ENCODE measurements at places on chromosomes 5 and 9.

- DNase-seq = no peak
Measured at GRCh38 chr5:31196309-31196708, 2.8 kb downstream of the CDH6 start.

- no peak for DNase-seq
Measured at GRCh38 chr9:125075997-125076396, 67.3 kb downstream of the SCAI start.

DNA sequence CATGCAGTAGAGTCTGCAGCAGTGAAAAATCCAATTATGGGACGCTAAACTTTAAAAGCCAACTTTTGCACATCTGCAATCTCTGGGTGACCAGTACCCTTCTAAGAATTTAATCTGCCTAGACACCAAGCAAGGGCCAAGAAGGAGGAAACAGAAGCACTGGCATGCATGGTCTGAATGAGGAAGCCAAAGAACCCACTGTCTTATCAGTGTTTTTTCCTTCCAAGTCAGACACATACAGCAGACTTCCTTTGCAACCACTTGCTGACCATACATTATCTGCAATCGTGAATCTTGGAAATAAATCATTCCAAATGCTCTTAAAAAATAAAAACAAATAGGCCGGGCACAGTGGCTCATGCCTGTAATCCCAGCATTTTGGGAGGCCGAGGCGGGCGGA, 65.9 kb downstream of the DEPDC1B start:
- no peak for DNase-seq

GRCh38 chr9:121996783-121997182, 96.3 kb downstream of the TTLL11 start:
- peak; percentile 52 for DNase-seq

- peak; percentile 34 for DNase-seq
Measured at GRCh38 chr5:125125031-125125823, 378.8 kb upstream of the ZNF608 start.

- no peak for DNase-seq
Measured at GRCh38 chr9:17905781-17906175, 326.9 kb downstream of the SH3GL2 start.

GRCh38 chr9:91726406-91727100, 223.5 kb downstream of the ROR2 start:
- no peak for DNase-seq

- no peak for DNase-seq
Measured at GRCh38 chr5:179780362-179780761, 13.4 kb upstream of the LTC4S start.

DNA sequence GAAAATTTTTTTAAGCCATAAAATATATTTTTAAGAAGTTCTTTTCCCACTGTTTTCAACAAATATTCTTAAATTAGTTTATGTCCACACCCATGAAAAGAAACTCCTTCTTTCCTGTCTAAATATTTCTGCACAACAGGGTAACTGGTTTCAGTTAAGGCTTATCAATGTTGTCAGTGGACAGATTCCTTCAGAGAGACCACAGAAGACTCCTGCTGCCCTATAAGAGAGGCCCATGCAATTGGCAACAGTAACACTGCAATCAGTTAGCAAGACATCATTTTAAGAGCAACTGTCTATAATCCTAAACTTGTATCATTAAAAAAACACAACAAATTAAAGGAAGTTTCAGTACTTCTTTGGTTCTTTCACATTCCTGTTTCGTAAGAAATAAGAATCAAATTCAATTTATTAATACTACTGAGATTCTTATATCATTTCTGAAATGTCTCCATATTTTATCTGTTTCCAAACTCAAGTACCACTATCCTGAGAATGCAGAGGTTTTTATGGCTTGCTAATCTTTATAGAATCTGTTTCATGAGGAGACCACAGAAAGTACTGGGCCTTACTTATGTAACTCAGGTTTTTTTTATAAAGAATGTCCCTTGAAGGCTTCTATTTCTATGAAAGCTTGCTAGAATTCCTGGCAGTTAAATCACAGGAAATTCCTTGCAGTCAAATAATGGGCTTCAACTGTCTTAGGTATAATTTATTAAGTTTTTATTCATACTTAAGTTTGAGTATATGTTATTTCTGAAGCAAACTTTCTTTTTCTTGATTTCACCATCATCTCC, 240.2 kb downstream of the RFX3 start:
- no peak for DNase-seq

DNA sequence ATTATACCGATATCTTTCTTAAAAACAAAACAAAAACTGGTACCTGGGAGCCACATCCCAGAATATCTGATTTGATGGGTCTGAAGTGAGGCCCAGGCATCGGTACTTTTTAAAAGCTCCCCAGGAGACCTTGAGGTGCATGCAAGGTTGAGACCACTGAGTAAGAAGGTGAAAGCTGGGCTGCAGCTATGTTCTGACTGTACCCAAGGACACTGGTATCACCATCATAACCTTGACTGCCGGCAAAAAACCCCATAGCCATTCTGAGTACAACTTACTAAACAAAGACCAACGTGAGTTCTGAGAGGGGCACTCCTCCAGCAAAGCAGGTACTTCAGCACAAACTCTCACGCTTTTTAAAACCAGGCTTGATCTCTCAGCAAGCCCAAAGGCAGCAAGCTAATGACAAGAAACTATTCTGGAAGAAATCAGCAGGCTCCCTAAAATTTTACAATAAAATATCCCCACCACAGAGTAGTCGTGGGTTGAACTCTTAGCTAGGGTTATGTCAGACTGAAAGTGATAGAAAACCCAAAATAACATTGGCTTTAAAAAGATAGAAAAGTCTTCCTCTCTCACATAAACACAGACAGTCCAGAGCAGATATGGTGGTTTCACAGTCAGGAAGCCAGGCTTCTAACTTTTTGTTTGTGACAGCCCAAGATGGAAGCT, 263.9 kb downstream of the SAXO1 start:
- DNase-seq = no peak

- no peak for DNase-seq
Measured at GRCh38 chr9:95026148-95026524, 291.4 kb downstream of the FANCC start.

DNA sequence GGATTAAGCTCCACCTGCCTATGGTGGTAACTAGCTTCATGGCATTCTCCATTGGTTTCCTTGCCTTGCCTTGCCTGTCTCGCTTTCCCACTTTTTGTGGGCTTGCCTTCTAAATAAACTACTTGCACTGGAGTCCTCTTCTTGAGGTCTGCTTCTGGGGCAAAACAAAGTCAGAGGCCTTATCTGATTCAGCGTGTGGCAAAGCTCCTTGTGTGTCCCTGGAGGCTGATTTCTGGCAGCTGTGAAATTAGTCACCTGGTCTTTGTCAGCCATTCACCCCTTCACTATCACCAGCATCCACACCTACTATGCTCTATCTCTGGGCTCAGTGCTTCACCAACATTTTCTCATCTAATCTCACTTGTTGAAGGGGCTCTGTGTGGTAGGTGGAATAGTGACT, 176.2 kb downstream of the SEC61B start:
- no peak for DNase-seq

GRCh38 chr9:21205204-21205603, 1.7 kb downstream of the IFNA10 start:
- no peak for DNase-seq

GRCh38 chr9:112905084-112905483, 14.4 kb upstream of the SLC46A2 start:
- no peak for DNase-seq

- no peak for DNase-seq
Measured at GRCh38 chr5:50969151-50970031, 303.0 kb downstream of the PARP8 start.

- no peak for DNase-seq
Measured at GRCh38 chr5:88736494-88736893, 146.5 kb downstream of the MEF2C start.

DNA sequence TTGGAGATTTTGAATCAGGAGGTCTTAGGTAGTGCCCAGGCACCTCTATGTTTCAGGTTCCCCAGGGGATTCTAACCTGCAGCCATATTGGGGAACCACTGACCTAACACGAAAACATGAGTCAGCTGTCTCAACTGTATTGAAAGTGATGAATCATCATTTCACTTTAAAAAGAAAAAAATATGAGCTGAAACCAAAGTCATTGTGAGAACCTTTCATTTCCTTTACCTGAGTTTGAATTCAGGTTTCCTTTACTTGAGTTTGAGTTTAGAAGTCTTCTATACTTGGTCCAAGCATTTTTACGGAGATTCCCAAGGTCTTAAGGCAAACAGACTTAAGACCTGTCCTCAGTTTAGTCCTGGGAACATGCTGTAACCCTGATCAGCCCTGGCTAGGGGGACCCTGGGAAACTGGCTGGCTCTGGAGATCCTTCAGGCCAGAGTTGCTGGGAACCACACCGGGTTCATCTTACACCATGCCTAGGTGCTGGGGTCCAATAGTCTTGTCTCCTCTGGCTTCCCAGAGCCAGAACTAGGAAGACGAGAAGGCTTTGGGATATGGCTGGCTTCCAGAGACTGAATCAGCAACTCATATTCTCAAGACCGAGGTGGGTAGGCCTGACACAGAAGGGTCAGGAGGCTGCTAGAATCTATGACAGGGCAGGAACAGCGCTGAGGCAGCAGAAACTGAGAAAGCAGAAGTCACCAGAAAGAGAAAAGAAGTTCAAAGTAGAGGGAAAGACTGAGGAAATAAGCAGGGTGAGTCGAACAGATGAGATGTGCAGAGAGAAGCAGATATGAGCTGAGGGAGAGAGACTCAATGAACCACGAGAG, 16.4 kb upstream of the PDCD1LG2 start:
- no peak for DNase-seq

DNA sequence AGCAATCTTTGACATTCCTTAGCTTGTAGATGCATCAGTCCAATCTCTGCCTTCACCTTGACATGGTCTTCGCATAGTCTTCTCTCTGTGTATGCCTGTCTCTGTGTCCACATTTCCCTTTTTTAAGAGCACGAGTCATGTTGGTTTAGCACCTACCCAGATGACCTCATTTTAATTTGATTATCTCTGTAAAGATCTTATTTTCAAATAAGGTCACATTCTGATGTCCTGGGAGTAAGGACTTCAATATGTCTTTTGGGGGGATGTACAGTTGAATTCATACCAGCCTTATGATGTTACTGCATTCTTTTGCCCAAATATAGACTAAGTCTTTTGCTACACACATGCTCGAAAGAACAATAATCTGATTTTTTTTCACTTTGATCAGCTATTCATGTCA, 6.9 kb downstream of the KCTD16 start:
- DNase-seq = no peak

DNA sequence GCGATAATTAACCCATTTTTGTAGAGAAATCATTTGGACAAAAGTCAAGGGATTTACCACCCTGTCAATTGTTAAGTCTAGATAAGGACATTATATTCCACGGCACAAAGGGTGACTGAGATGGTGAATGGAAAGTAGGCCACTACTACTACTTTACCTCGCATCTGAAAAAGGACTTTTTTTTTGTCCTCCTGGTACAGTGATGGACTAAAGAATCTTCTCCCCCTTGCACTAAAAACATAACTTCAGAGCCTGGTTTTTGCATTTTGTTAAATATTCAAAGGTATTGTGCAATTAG, 147.5 kb downstream of the EBF1 start:
- DNase-seq = no peak

GRCh38 chr9:135267191-135267809, 179.8 kb downstream of the OLFM1 start:
- no peak for DNase-seq

GRCh38 chr5:126339215-126339805, 83.9 kb upstream of the GRAMD2B start:
- peak; percentile 36 for DNase-seq

DNA sequence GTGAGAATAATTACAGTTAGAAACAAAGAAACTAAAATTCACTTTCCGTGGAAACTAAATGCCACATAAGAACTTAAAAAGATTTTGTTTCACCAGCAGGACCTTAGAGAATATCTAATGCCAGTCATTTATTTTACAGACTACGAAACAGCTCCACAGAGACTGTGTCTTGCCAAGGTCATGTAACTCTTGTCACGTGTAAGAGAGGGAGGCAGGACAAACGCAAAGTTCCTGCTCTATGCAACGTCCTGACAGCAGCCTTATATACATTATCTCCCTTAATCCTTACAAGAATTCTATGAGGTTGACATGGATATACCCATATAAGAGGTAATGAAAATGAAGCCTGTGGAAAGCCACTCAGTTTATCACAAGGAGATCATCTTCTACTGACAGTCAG, 39.4 kb downstream of the CTNNAL1 start:
- no peak for DNase-seq

DNA sequence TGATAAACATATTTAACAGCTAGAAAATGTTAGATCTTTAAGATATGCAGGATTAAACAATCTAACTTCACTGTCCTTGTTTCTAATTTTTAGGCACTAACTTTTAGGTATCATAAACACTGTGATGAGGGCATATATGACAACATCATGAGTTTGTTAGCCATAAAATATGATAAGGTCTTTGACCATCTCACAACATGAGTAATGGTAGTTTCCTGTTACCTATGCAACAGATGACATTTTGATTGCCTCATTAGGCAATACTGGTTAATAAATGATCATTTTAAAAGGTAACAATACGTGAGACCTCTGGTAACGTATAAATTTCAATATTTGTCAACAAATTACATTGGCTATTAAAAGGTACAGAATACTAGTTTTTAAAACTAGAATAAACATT, 613.5 kb downstream of the PDE4D start:
- no peak for DNase-seq

GRCh38 chr5:66741394-66741793, 145.2 kb downstream of the MAST4 start:
- DNase-seq = peak; percentile 31

DNA sequence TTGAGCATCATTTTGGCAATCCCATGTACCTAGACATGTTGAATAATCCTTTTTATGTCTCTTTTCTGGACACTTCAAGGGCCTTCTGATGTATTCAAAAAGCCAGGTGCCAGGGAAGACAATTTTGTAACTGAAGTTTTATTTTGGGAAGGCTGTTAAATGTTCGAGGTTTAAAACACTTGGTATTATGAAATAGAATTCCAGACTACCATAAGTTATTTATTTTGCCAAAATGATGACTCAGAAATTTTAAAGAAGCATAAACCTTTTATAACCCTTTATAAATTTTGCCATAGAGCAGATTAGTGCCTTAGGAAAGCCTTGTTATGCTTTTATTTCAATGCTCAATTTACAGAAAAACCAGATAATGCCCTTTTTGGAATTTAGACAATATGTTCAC, 30.3 kb upstream of the UHRF2 start:
- no peak for DNase-seq
